GM23248 (cell line): ENCODE measurements at places on chromosomes 4 and X. TPM values are rescaled to one million over a fixed set of nuclear protein-coding genes. Genes with fewer than 3 reads are reported as not detected.

TMPRSS11D gene
- not detected in 2 replicates for total RNA-seq

MMAA gene
- total RNA-seq = 5.5 and 7.6 TPM in 2 replicates

ZFYVE28 gene
- total RNA-seq = 8.9 and 9.6 TPM in 2 replicates

NSG1 gene
- 0.86 TPM in 1 of 2 replicates, not detected in the other for total RNA-seq

BRS3 gene
- not detected in 2 replicates for total RNA-seq

GRCh38 chr4:98507299-98507698 is 151.1 kb downstream of the TSPAN5 start:
- H3K27me3 ChIP-seq = no peaks in the 10 kb centered on the region
- H3K4me1 ChIP-seq = peaks cover 59% of the 10 kb centered on the region
- H3K36me3 ChIP-seq = no peaks in the 10 kb centered on the region; the same call in 1 of the 2 replicates
- H3K27ac ChIP-seq = peak overlapping the region; percentile 90; the same call in 1 of the 2 replicates

DNA sequence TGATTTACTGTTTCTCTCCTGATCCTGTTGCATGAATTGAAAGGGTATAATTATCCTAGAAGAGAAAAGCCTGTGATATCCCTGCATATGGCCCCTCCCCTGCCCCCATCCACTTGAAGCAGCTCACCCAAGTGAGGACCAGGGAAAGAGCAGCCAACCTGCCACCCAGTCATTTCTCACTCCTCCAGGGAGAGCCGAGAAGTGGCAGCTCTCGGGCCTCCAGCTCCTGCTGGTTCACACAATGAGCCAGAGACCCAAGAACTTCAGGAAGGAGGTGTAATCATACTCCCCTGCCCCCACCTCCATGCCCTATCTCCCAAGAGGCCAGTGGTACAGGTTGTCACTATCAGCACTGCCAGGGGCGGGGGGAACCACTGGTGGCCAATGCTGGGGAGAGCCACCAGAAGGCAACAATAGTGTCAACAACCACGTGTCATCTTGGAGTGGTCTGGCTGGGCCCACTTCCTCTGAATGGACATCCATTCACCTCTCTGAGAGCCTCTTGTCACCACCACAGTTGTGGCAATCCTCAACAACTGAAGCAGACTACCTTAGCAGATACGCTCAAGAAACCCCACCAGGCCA is 42.9 kb downstream of the APOO start:
- no peaks in the 10 kb centered on the region for H3K4me1 ChIP-seq
- H3K27ac ChIP-seq = no peak overlapping the region
- no peak for DNase-seq
- no peaks in the 10 kb centered on the region for H3K36me3 ChIP-seq
- no peaks in the 10 kb centered on the region for H3K27me3 ChIP-seq

GRCh38 chrX:123698979-123699520 is 33.8 kb downstream of the THOC2 start:
- H3K4me3 ChIP-seq = no peak overlapping the region
- no peak overlapping the region for H3K27ac ChIP-seq
- H3K27me3 ChIP-seq = no peaks in the 10 kb centered on the region
- 0 out of 2 replicates have a peak, but pooled peaks cover 3% of the 10 kb centered on the region for H3K36me3 ChIP-seq
- no peak for DNase-seq

GRCh38 chr4:3681191-3681590 is 85.0 kb upstream of the ADRA2C start:
- no peaks in the 10 kb centered on the region for H3K36me3 ChIP-seq
- no peaks in the 10 kb centered on the region for H3K4me1 ChIP-seq
- no peak overlapping the region for H3K27ac ChIP-seq
- H3K4me3 ChIP-seq = no peak overlapping the region

GRCh38 chr4:92128676-92129075 is 175.1 kb upstream of the GRID2 start:
- H3K27me3 ChIP-seq = no peaks in the 10 kb centered on the region
- no peak overlapping the region for H3K27ac ChIP-seq
- no peaks in the 10 kb centered on the region for H3K36me3 ChIP-seq
- H3K4me3 ChIP-seq = no peak overlapping the region

DNA sequence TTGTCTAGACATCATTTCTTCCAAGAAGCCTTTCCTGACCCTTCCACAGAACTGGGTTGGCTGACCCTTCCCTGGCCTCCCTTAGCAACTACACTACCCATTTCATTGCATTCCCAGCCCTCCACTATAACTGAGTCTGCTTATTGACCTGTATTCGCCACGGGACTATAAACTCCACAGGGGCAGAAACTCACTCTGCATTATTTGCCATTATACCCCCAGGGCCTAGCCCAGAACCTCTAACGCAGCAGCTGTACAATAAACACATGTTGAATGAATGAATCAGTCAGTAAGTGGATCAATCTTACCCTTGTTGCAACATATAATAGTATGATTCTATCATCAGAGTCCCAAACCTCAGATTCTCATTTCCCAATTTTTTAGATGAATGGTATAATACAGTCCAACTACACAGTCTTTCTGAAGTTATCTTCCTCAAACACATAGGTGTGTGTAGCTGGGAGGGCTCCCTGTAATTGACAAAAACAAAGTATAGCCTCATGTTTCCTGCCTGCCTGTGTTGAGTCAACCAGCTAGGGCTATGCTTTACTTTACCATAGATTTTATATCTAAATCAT is 209.3 kb downstream of the CHIC2 start:
- H3K27ac ChIP-seq = peak overlapping the region; percentile 84
- peak overlapping the region; percentile 19; the same call in 1 of the 2 replicates for H3K4me3 ChIP-seq
- no peaks in the 10 kb centered on the region for H3K36me3 ChIP-seq
- H3K4me1 ChIP-seq = peaks cover 28% of the 10 kb centered on the region
- peak; percentile 82 for DNase-seq

DNA sequence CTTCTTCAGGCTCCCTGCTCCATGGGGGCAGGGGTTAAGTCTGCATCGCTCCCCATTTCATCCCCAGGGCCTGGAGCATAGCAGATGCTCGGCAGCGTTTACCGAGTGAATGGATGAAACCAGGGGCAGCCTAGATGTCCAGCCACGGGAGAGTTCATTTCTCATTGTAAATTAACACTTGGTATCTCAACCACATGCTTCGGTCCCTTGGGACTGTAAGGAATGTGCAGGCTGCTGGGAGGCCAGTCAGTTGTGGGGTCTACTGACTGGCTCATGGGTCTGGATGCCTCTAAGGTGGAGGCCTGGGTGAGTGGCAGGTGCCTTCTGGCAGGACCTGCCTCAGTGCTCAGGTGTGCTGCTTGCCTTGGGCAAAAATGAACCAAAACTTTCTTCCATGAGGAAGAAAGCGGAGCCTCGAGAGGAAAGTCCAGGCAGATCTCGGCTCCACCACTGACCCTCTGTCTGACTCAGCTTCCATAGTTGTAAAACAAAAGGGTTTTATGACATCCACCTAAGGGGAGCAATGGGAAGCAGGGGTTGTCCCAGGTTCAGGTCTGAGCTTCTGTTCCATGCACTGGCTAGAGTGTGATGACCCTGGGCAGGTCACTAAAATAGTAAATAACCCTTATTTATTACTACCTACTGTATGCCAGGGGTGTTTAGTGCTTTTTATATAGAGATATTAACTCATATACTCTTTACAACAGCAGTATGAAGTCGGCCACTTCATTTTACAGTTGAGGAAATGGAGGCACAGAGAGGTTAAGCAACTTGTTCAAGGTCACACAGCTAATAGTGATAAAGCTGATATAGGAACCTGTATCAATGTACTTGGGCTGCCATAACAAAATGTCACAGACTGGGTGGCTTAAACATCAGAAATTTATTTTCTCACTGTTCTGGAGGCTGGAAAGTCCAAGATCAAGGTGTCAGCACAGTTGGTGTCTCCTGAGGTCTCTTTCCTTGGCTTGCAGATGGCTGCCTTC is 144.3 kb upstream of the STX18 start:
- H3K27ac ChIP-seq = no peak overlapping the region
- H3K4me1 ChIP-seq = no peaks in the 10 kb centered on the region
- H3K27me3 ChIP-seq = no peaks in the 10 kb centered on the region
- no peaks in the 10 kb centered on the region for H3K36me3 ChIP-seq
- DNase-seq = no peak

GRCh38 chr4:171891038-171891437 is 77.8 kb downstream of the GALNTL6 start:
- no peak overlapping the region for H3K4me3 ChIP-seq
- no peaks in the 10 kb centered on the region for H3K36me3 ChIP-seq
- H3K4me1 ChIP-seq = no peaks in the 10 kb centered on the region

DNA sequence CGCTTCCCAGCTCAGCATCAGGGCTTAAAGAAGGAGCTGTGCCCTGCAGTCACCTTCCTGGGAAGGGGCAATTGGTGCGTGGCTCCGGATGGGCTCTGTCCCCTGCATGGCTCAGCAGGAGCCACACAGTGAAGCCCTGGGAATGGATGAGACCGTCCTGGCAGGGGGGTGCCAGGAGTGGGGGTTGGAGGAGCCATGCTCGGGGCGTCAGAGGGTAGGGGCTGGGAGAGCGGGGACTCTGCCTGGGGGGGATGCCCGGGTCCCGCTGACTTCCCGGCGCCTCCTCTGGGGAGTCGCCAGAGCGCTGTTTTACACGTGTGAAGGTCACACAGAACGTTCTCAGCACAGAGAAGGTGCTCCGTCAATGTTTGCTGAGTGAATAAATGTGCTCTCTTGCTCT is 184.1 kb downstream of the AFAP1 start:
- H3K4me3 ChIP-seq = no peak overlapping the region
- peaks cover 37% of the 10 kb centered on the region for H3K36me3 ChIP-seq
- no peaks in the 10 kb centered on the region for H3K4me1 ChIP-seq
- no peaks in the 10 kb centered on the region for H3K27me3 ChIP-seq
- no peak for DNase-seq

GRCh38 chrX:1451661-1452515 is 821 bp downstream of the ASMTL start:
- H3K36me3 ChIP-seq = no peaks in the 10 kb centered on the region
- H3K27me3 ChIP-seq = no peaks in the 10 kb centered on the region
- H3K4me1 ChIP-seq = no peaks in the 10 kb centered on the region
- no peak for DNase-seq
- H3K4me3 ChIP-seq = peak overlapping the region; percentile 99
